ENCODE measurements at places on chromosomes 1 and 21.

GRCh38 chr1:174743654-174744561 is 255.8 kb upstream of the CACYBP start:
- no peak for DNase-seq

GRCh38 chr21:41164052-41164451 is 3.9 kb upstream of the BACE2 start:
- no peak for DNase-seq

DNA sequence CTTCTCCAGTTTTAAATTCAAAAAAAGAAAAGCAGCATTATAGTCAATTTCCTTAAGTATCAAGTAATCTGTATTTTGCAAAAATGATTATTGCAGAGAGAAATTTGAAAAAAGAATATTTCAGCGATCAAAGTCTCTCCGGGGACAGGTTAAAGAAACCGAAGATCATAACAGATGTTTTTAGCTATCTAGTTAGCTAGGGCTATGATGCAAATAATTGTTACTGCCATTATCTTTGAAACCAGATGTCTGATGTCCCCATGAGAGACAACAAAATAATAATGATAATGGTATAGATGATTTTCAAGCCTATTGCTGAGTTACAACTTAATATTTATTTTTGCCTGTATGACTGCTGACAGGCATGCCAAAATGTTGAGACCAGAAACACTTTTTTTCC is 1326.0 kb downstream of the PLA2G4A start:
- no peak for DNase-seq

DNA sequence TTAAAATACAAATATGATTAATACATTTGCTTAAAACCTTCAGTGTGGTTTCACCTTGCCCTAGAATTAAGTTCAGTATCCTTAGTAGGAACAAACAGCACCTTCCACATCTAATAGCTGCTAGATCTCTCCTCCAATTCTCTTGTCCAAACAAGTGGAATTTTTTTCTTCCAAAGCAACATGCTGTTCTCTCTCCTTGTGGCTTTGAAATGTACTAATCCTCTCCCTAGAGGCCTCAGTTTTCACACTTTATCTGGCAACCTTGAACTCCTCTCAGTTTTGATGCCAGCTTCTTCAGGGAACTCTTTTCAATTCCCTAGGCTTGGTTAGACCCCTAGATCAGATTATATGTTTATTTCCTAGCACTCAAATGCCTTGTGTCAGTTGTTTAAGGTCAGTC is 87.0 kb downstream of the GLUL start:
- DNase-seq: no peak

DNA sequence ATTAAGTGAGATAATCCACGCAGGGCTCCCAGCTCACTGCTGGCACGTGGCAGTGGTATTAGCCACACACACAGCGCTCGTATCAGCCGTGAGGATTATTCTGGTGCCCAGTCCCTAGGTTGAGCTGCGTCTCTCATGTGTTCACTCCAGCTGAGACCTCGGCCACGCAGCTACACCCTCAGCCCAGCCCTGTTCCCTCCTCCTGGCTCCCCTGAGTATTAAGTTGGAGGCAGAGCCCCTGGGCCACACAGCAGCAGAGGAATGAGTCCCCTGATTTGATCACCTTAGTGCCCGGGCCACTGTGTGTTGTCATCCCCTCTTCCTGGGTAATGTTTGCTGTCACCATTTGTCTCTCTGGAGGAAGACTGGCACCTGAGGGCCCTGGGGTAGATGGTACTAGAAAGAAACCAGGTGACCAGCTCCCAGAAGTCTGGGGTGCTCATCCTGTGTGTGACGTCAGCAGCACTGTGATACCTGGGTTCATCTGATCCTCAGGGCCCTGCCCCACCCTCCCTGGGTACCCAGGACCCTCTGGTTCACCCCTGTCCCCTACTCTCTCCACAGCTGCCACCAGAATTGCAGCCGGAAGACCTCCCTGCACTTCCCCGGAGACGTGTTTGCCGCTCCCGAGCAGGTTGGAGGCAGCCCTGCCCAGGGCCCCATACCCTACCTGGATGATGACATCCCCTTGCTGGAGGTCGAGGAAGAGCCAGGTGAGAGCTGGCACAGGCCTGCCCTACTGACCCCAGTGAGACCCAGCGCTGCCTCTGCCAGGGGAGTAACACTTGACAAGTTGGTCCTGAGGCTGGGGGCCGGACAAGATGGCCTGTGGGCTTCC is 40.1 kb downstream of the DISP3 start:
- DNase-seq: no peak

GRCh38 chr1:58409890-58410289 is 136.6 kb downstream of the OMA1 start:
- no peak for DNase-seq

DNA sequence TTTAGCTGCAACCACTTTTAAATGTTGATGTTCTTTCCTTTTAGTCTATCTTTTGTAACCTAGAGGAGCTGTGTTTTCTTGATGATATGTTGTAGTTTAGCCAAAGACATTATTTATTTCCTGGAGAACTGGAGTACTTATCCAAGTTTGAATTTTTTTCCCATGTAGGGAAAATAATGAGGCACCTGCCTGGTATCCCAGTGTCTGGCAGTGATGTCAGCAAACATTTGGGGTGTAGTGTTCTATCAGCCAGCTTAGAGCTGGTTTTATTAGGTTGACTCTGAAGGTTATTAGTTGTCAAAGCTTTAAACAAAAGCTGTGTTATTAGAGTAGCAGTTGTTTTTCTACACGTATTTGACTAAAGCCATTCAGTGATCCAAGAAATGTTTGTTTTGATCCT is 3.2 kb downstream of the CTPS1 start:
- DNase-seq: no peak

DNA sequence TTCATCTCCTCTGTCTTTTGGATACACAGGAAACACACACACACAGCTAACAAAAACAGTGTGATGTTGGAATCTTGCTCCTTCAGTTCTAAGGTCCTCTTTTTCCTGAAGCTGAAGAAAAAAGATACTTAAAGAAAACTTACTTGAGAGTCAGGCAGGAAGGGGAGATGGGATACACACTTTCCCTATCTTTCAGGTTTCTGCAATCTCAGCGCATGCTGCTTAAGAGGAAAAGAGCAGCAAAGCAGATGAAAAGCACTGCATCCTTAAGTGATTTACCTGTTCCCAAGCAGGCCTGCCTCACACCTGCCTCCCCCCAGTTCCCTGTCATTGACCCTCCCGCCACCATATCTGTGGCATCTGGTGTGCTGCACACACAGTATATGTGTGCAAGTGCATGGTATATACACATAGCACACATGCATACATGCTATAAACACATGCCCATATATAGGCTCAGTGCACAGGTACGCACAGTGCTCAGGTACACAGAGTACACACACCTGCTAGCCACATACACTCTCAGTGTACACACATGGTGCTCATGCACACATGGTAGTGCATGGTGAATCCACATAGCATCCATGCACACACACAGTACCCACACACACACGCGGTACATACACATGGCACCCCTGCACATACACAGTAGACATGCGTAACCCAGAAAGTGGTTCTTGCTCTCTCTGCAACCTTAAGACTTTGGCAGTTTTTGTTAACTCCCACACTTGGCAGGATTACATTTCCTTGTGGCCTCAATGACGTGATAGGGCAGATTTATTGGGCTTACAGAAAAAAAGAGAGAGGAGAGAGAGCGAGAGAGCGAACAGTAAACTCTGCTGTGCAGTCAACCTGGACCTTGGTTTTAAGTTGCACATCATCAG is 166.9 kb downstream of the TOMM20 start:
- DNase-seq: no peak

GRCh38 chr1:97243973-97244560 is 522.5 kb downstream of the PTBP2 start:
- no peak for DNase-seq

DNA sequence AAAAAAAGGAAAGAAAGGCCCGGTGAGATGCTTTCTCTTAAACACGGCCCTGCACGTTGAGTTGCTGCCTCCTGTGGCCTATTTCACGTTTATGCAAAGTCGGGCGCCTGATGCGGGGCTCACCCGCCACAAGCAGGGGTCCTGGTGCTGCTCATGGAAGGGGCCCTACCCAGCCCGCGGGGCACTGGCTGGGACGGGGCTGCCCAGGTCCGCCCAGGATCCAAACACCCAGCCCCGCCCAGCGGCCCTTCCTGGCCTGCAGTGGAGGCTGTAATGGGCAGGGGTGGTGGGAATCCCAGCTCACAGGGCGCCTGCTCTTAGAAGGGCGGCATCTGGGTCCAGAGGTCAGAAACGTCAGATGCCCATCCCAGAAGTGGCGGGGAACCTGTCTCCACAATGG is 1.6 kb downstream of the COL6A2 start:
- no peak for DNase-seq

- no peak for DNase-seq
Observed at GRCh38 chr1:227042292-227042691, 102.2 kb downstream of the COQ8A start.
